ENCODE measurements at places on chromosomes 11 and 22.

- DNase-seq = no peak
Measured at GRCh38 chr22:30873086-30873650, 95.4 kb downstream of the MORC2 start.

- DNase-seq = no peak
Measured at GRCh38 chr11:36565031-36565610, 2.7 kb upstream of the RAG1 start.

DNA sequence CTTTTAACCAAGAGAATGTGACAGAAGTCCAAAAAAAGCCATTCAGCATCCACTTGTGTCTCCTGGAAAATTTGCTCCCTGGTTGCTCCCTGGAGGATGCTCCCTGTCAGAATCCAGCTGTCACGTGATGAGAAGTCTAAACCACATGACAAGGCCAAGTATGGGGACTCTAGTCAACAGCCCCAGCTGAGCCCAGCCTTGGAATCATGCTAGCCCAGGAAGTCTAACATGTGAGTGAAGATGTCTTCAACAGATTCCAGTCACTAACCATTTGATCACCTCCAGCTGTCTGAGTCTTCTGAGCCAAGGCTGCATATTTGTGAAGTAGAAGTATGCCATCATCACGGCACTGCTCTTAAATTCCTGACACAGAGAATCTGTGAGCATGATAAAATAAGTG lies 4.2 kb downstream of the OR56B4 start:
- DNase-seq = no peak

DNA sequence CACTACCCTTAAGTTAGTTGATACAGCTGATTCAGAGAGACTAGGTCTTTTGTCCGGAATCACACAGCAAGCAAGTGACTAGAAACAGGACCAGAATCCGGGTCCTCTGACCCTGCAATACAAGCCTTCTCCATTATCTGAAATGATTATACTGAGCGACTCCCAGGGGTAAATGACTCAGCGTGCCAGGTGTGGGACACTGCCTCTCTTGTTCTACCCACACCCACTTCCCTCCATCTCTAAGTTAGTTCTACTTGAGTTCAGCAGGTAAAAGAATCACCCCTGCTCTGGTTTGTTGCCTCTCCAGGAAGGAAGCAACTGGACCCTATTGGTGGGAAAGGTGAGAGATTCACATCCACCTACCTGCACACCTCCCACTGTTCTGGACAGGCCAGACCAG lies 156.9 kb downstream of the DBX1 start:
- DNase-seq = no peak

DNA sequence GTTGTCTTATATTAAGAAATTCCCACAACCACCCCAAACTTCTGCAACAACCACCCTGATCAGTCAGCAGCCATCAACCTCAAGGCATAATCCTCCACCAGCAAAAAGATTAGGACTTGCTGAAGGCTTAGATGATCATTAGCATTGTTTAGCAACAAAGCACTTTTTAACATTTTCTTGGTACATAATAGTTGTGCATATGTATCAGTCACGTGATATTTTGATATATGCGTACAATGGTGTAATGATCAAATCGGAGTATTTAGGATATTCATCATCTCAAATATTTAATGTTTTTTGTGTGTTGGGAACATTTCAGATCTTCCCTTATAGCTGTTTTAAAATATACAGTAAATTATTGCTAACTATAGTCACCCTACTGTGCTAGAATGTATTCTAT lies 73.5 kb upstream of the API5 start:
- DNase-seq = no peak

GRCh38 chr11:70303070-70303469 lies 32.6 kb downstream of the PPFIA1 start:
- no peak for DNase-seq

DNA sequence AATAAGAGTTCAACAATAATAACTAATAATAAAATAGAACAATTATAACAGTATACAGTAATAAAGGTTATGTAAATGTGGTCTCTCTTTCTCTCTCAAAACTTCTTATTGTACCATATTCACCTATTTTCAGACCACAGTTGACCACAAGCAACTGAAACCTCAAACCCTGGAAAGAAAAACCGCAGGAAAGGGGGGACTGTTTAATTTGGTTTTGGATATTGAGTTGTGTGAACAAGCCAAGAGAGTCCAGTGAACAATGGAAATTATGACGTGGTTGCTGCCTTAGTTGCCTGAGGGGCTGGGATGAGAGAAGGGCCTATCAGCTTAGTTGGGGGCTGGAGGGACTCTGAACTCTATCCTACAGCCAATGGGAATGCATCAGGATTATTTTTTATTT lies 178.7 kb upstream of the POU2AF2 start:
- DNase-seq = no peak
